ENCODE measurements at places on chromosomes 13 and 19.

- no peak for DNase-seq
Measured at GRCh38 chr19:1474765-1475351, 4.2 kb downstream of the C19orf25 start.

GRCh38 chr19:35811317-35812219 lies 1.1 kb downstream of the PRODH2 start:
- no peak for DNase-seq

DNA sequence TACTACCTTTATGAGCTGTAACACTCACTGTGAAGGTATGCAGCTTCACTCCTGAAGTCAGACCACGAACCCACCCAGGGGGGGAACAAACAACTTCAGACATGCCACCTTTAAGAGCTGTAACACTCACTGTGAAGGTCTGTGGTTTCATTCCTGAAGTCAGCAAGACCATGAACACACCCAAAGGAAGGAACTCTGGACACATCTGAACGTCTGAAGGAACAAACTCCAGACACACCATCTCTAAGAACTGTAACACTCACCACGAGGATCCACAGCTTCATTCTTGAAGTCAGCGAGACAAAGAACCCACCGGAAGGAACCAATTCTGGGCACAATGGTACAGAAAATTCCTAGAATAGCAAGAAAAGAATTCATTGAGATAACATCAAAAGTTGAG lies 1796.5 kb upstream of the MIR17HG start:
- DNase-seq: no peak

DNA sequence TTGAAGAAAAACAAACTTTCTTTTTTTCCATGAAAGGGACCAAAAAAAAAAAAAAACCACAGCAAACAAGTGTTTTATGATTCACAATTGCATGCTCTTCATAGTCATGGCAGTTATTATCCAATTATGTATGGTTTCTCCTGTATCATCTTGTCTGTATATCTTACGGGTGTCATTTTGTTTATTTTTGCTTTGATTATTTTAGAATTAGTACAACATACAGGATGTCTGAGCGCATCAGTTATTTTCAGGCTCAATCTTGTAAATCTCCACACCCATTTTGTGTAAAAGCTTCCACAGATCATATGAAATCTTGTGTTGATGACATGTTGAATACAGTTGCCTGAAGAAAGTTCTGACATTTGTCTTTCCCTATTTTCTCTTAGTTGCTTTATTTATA lies 280.3 kb downstream of the KLF5 start:
- DNase-seq: no peak

- no peak for DNase-seq
Measured at GRCh38 chr13:22549126-22549525, 631.7 kb upstream of the SGCG start.

DNA sequence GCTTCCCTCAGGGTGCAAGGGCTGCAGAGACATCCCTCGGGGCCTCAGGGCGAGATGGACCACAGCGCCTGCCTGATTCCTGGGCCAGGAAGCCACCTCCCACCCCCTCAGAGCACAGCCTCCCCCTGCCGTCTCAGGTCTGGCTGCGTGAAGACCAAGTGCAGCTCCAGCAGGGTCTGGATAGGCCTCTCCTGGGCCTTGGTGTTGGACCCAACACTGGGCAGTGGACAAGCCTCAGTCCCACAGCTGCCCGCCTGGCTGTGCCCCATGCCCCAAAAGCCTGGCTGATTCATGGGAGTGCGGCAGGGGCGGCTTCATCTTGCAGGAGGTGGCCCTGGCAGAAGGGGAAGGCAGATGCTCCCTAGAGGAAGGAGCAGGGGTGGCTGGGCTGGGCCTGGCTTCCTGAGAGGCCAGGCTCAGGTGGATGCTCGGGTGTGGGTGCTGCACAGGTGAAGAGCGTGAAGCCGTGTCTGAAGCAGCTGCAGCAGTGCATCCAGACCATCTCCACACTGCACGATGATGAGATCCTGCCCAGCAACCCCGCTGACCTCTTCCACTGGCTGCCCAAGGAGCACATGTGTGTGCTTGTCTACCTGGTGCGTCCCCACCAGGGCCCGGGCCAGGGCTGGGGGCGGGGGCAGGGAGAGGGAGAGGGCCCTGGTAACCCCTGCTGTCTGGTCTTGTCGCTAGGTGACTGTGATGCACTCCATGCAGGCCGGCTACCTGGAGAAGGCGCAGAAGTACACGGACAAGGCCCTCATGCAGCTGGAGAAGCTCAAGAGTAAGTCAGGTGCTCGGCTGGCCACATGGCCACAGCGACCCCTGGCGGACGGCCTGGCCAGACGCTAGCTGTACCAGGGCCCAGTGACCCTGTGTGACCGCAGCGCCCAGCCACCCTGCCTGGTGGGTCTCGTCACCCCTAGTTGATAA lies 21.7 kb downstream of the MAU2 start:
- peak; percentile 64 for DNase-seq

- no peak for DNase-seq
Measured at GRCh38 chr13:51772105-51772455, 31.9 kb downstream of the DHRS12 start.

- DNase-seq: no peak
Measured at GRCh38 chr19:15443838-15444237, 5.9 kb downstream of the WIZ start.

- no peak for DNase-seq
Measured at GRCh38 chr19:48671446-48671995, 1.3 kb downstream of the NTN5 start.

DNA sequence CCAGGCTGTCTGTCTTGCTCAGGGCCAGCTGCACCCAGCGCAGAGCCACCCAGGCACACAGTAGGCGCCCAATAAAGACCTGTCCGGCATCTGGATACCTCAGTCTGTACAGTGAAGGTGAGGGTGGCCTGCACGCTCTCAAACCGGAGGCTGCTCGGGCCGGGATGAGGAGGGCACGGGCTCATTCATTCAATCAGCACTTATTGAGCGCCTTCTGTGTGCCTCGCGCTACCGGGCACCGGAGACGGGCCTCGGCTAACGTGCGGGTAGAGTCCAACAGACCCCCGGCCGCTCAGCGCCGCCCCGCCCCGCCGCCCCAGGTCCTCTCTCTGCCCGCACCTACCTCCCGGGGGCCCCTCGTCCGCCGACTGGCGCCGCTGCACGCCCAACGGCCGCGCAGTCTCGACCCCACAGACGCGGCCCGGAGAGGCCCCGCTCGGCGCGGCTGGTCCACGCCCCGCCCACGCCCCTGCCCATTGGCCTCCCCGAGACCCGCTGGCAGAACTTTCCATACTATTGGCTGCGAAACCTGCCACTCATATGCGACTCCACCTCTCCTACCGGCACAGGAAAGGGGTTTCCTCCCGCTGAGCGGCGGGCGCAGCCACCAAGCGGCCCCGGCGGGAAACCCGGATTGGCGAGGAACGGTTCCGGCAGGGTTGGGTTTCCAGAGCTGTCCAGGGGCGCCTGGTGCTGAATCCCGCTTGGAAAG lies at the start of gene SLC39A3:
Gene SLC39A3, minus strand, starts transcription at position 416 of the 712 bp plus-strand sequence. CDS start 2,760 bp downstream, outside the sequence.
- peak; percentile 99 for DNase-seq
